ENCODE measurements at places on chromosomes 6 and 20. TPM values are rescaled to one million over a fixed set of nuclear protein-coding genes. Genes with fewer than 3 reads are reported as not detected.

Gene SLC44A4
- total RNA-seq, result 428 TPM

Gene POM121L2
- total RNA-seq, result not detected

Gene PHACTR3
- total RNA-seq, result 28.4 TPM

Gene MATN4
- not detected for total RNA-seq

Gene TUBE1
- total RNA-seq, result 25.3 TPM

Gene SPAG4
- 10.7 TPM for total RNA-seq

GRCh38 chr20:33211817-33212424 is 5.2 kb upstream of the BPIFA3 start:
- no peak for DNase-seq

GRCh38 chr20:10806539-10806938 is 132.7 kb upstream of the JAG1 start:
- DNase-seq, result no peak

DNA sequence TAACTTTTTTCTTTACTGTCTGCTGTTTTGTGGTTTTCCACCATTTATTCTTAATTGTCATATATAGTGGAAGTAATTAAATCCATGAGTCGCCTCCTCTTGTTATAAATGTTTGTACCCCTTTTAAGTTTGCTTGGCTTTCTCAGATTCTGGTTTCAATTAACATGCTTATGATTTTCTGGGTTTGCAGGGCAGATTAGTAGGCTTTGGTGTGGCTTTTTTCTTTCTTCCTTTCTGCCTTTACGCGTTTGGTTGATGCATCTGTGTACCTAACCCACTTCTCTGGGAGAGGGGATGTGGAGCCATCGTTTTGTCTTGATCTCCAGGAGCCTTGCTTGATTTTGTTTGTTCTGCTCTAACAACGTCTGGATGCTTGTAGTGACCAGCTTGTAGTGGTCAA is 100.4 kb downstream of the JARID2 start:
- no peak for DNase-seq

GRCh38 chr20:24693466-24694156 is 224.2 kb downstream of the SYNDIG1 start:
- peak; percentile 30 for DNase-seq

DNA sequence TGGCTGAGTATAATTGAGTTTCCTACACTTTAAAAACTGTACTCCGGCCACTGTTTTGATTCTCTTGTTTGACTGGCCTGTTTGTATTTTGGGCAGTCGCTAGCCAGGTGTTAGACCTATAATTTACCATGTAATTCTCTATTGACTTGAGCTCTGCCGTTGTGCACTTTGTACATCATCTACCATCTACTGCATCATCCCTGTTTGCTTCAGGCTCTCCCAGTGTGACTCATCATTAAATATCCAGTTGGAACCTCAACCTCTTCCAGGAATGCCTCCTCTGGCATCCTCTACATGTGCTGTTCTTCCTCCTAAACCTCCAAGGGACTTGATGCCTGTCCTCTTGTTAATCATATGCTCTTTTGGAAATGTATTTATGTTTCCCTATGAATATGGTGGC is 72.3 kb downstream of the FARS2 start:
- no peak for DNase-seq

DNA sequence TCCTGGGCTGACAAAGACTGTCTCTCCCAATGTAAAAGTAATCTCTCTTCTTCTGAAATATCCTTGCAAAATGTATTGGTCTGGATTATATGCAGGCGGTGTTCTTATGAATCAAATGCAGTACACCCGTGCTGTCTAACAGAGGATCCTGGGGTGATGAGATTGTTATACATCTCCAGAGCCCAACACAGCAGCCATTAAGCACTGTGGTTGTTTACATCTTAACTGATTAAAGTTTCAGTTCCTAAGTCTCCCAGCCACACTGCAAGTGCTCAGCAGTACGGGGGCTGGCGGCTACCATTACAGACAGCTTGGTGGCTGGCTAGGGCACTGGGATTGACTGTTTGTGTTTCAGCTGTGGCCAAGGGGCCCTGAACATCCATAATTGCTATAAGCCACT is 7.0 kb downstream of the UNC93A start:
- no peak for DNase-seq

DNA sequence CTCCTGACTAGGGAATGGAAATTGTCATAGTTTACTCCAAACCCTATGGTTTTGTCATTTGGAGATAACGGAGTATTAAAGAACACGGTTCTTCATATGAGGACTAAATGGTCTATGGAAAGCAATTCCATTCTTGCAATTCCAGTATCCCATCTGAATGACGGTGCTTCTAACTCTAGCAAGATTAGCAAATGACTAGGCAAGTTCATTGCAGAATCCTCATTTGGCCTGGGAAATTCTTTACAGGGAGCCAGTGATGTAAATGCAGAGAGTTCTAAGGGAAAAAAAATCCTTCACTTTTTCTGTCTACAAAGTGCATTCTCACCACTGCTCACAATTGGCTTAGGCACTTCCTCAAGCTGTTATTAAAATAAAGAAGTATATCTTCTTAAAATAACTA is 111.5 kb downstream of the MOXD1 start:
- no peak for DNase-seq

GRCh38 chr20:7818477-7818876 is 121.8 kb downstream of the HAO1 start:
- no peak for DNase-seq

- no peak for DNase-seq
These were observed 664.4 kb downstream of the FRK start for GRCh38 chr6:115396112-115396906.

DNA sequence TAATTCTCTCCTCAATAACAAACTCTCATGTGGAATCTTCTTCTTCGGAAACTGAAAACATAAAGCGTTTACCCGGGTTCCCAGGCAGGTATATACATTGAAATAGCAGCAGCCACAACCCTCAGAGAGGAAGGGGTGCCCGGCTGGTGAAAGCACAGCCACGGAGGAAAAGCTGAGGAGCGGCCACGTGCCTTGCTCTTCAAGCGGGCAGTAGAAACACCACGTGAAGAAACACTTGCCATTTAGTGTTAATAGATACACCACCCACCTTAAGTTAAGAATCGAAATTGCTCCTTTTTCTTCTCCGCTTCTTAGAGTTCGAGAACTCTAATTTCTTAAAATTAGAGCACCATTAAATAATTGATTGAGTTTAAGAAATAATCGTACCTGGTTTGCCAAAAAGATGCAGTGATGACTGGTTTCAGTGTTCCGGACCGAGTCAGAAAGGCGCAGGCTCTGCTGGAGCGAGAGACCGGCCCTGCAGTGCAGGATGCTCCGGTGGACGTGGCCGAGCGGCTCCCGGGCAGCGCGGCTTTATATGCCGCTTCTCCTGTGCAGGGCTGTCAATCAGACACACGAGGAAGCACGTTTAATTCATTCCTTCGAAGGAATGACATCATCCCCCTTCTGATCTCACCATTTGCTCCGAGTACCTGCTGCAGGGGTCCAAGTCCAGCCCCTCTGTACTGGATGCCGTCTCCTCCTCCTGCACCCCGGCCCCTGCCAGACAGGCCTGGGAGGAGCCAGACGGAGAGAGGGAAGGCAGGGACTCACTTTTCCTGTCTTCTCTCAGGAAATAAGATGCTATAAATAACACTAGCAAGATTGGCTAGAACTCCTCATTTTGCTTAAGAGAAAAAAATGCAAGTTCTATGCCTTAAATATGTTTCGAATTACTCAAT is at the start of gene THBS2:
Gene THBS2, minus strand, starts transcription at position 510 of the 902 bp plus-strand sequence. CDS start 3,062 bp downstream, outside the sequence.
- DNase-seq, result no peak

GRCh38 chr6:65988006-65988405 is 281.0 kb upstream of the EYS start:
- DNase-seq, result no peak

GRCh38 chr20:3755269-3755668 is 12.3 kb downstream of the ADISSP start:
- DNase-seq, result no peak

- no peak for DNase-seq
These were observed 94.2 kb upstream of the MYL9 start for GRCh38 chr20:36447101-36447500.

DNA sequence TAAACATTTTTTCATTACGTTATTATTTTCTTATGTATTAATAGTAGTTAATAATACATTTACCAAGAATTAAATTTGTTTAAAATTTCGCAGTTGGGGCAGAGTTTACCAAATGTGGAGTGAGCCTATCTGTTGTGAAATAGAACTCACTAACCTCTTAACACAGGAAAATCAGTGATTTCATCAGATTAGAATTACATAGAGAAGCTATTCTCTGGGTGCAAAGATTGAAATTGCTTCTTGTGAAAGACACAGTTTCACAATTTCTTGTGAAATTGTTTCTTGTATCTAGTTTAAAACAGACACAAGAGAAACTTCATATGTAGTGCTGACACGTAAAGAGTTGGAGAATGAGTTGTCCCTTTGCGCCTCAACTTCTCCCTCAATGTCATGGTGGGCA is 69.4 kb upstream of the PRL start:
- DNase-seq, result no peak

- DNase-seq, result no peak
These were observed 120.8 kb downstream of the MOXD1 start for GRCh38 chr6:132280436-132280835.

- no peak for DNase-seq
These were observed 881.2 kb upstream of the EPHA7 start for GRCh38 chr6:94300424-94301144.

DNA sequence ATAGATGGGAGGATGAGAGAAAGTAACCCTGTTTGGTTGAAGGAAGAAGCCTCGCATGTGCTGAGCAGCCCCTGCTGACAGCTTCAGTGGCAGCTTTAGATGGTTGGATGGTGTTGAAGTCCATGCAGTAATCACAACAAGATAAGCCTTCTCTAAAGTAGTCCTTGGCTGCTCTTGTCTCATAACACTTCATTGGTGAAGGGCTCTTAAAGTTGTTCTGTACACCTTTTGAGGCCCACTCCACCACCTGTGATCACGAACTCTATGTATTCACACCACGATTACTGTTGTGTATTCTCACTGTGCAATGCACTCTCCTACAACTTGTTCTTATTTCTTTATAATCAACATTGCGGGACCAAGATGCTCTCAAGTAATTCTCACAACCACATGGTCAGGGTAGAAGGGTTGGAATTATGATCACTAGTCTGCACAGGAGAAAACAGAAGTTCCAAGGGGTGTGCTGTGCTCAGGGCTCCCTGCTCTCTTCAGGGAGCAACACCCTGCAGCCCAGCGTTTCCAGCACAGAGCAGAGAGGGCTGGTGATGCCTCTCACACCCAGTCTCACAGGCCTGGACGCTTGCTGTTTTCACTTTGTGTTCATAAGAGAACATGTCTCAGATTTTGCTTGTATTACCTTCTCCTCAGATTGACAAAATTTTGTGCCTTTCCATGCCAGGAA is 294.4 kb downstream of the SMOC2 start:
- no peak for DNase-seq

DNA sequence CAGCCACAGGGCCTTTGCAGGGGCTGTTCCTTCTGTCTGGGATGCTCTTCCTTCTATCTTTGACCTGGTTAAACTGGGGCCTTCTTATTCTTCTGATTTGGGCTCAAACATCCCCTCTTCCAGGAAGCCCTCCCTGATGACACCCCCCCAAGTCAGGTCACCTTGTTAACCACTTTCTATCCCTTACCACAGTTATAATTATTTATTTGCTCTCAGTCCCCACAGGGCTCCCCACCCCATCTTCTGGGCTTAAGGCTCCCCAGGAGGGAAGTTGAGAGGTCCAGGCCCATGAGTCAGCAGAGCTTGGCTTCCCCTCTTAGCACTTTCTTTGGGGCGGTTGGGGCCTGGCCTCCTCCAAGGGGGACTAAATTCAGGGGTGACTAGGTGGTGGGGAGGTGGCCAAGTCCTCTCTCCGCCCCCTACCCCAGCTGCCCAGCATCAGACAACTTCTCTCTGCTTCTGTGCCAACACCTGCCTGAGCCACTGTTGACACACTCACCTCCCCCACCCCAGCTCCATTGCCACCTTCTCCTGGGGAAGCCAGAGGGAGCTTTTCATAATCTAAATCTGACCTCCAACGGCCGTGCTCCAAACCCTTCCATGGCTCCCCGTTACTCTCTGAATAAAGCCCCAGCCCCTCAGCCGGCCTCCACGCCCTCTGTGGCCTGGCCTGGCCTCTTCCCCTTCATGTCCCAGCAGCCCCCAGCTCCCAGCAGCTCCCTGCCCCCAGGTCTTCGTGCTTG is 70.0 kb downstream of the CEBPB start:
- DNase-seq, result no peak

GRCh38 chr20:2930538-2930937 is 57.3 kb downstream of the PTPRA start:
- no peak for DNase-seq

- no peak for DNase-seq
These were observed 42.4 kb downstream of the HAO1 start for GRCh38 chr20:7897781-7898364.
